MG63 (cell line): ENCODE measurements at places on chromosomes 1 and 21. TPM values are rescaled to one million over a fixed set of nuclear protein-coding genes. Genes with fewer than 3 reads are reported as not detected.

The WNT2B gene
- 11.0 and 12.0 TPM in 2 replicates for total RNA-seq

The ARHGEF11 gene
- 15.3 and 31.2 TPM in 2 replicates for total RNA-seq

The FNDC10 gene
- 4.0 and 8.7 TPM in 2 replicates for total RNA-seq

GRCh38 chr21:34980423-34981115, 68.5 kb downstream of the RUNX1 start:
- no peak for DNase-seq

GRCh38 chr1:210726621-210727020, 397.9 kb downstream of the HHAT start:
- DNase-seq: peak; percentile 36

DNA sequence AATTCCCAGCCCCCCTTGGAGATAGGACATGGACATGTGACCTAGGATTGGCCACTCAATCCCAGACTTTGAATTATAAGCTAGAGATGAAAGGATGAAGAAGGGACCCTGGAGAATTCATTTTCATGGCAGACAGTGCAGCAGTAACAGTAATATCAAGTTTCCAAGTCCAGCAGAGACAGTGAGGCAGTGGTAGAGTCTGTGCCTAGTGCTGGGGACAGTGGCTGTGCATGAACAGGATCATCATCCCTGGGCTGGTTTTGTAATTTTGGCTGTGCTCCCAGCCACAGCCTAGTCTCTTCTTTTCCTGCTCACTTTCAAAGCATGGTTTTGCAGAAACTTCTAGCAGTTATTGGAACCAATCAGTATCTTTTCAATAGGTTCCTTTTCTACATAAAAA, 29.6 kb upstream of the CD84 start:
- no peak for DNase-seq
